ENCODE measurements at places on chromosomes 5 and 9.

- DNase-seq: no peak
Measured at GRCh38 chr5:129001841-129002526, 36.7 kb downstream of the SLC27A6 start.

DNA sequence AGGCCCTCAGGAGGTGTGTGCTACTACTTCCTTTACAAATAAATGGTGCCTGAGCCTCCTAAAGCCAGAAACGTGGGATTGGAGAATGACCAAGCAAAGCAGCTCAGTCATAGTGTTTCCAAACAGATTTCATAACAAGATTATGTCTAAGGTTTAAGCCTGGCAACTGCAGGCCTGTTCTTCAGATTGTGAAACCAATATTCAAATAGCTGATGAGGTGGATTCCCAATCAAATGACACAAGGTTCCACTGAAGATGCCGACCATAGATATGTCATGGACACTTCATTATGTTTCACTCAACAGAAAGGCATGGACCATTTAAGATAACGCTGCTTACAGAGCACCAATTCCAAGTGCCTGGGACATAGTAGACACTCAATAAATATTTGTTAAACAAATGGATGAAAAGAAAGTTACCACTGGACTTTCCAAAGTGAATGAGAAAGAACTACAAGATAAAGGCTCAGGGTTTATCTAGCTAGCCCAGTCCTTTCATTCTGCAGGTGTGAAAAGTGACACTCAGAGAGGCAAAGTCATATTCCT lies 189.5 kb downstream of the ACTL7B start:
- no peak for DNase-seq

DNA sequence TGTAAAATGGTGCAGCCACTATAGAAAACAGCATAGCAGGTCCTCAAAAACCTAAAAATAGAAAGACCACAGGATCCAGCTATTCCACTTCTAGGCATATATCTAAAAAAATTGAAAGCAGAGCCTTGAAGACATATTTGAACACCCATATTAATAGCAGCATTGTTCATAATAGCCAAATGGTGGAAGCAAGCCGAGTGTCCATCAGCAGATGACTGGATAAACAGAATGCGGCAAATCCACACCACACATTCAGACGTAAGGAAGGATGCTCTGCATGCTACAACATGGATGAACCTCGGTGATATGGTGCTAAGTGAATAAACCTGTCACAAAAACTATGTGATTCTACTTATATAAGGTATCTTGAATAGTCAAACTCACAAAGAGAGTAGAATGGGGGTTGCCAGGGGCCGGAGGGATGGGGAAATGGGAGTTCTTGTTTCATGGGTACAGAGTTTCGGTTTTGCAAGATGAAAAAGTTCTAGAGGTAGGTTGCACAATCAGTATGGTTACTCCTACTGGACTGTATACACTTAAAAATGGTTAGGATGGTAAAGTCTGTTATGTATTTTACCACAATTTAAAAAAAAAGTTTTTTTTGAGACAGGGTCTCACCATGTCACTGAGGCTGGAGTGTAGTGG lies 17.1 kb upstream of the HSD17B3 start:
- no peak for DNase-seq

GRCh38 chr5:98144710-98145109 lies 628.8 kb upstream of the RGMB start:
- DNase-seq: no peak

DNA sequence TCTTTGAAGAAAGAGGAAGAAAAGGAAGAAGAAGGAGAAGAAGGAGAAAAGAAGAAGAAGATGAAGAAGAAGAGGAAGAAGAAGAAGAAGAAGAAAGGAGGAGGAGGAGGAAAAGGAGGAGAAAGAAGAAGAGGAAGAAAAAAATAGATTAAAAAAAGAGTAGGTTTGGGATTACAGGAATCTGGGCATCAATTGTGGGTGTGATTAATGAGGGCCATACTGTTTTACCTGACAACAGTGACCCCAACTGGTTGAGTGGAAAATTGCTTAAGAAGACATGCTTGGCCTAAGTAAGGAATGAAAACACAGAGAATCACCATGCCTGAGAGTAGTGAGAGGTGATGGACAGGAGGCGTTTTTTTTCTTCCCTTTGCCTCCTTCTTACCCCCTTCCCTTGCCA lies 114.6 kb downstream of the FAM170A start:
- no peak for DNase-seq

- DNase-seq: no peak
Measured at GRCh38 chr9:2229109-2229721, 214.1 kb downstream of the SMARCA2 start.

DNA sequence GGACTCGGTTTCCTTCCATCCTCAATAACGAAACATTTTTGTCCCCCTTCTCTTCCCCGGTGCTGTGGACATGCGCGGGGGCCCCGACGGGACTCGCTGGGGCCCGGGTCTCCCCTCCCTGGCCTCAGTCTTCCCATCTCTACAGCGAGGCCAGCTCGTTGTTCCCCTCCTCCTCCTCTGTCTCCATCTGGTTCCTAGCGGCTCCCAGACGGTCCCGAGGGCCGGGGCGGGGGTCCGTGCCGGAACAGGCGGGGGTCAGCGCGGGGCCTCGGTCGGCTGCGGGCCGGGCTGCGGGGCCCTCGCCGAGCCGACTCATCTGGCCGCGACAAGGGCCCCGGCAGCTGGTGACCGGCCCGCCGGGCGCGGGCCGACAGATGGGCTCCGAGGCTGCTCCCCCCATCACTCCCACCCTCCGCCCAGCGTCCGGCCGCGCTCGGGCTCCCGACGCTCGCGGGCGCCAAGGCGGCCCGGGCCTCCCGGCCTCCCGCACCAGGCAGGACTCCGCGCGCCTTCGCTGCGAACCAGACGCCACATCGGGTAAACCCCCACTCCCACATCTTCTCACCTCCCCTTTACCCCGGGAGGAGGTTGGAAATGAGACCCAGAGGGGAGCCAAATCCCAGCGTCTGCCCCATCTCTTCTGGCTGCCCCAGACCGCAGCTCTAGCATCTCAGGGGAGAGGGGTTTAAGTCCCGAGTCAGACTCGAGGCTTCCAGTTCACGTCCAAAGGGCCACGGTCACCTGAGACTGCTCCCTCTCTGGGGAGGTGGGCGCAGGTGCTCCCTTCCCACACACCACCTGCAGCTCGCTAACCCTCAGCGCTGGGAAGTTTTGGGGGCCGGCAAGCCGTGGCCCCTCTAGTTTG lies 8.1 kb downstream of the BARHL1 start:
- DNase-seq: no peak

- DNase-seq: no peak
Measured at GRCh38 chr5:133358271-133358670, 254.1 kb downstream of the FSTL4 start.

DNA sequence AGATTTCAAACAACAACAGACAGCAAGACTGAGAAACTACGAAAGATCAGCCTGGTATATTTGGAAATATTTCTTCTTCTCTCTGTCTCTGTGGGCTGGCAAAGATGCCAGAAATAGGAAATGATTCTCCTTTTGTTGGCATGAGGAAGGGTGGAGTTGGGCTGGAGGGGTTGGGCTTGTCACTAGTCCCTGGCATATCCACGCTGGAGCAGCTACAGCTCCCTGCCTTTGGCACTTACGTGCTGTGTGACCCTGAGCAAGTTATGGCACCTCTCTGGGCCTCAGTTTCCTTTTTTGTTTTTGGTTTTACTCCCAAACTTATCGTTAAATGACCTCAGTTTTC lies 354 bp upstream of the KCNMB1 start:
- DNase-seq: no peak

DNA sequence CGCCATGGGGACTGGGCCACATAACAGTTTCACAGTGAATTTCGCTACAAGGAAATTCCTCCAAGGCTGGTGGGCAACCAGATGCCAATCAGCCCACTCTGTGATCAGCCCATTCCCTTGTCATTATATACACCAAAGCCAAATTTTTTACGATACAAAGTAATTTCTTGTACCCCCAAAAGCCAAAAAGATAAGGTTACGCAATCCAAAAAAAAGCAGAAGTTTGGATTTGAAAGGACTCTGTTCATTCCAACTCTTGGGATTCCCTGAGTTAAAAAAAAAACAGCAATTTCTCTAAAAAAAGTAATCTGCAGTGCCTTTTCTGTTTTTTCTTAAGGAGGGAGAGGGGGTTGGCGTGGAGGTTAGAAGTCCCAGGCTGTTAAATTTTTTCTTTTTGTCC lies 166.8 kb downstream of the CDH10 start:
- DNase-seq: no peak

DNA sequence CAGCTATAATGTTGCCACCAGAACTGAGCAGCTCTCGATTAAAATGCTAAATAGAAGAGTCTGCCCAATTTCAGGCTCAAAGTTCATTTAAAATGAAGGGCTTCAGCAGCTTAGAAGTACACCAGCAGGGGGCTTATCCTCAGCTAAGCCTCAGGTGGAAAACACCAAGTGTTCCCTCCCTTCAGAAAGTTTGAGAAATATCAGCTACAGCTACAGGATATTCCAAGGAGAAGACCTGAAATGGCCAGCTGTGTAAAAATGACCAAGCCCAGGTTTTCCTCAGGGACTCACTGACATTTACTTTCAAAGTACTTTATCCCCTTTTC lies 395.4 kb downstream of the DTWD2 start:
- no peak for DNase-seq

DNA sequence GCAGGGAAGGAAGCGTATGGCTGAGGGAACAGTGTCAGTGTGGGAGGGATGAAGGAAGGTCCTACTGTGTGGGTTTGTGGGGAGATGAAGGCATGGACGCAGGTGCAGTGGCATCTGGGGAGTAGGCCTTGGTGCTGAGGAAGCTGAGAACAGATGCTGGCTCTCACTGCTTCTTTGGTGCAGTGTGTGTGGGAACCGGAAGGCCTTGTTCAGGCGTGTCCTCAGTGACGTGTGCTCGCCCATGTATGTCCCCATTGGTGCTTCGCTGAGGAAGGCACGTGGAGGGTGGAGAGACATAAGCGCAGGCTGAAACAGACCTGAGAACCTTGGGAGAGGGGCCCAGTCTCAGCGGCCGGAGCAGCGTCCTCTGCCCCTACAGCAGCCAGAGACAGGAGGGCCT lies 18.7 kb downstream of the ADAMTS13 start:
- no peak for DNase-seq

DNA sequence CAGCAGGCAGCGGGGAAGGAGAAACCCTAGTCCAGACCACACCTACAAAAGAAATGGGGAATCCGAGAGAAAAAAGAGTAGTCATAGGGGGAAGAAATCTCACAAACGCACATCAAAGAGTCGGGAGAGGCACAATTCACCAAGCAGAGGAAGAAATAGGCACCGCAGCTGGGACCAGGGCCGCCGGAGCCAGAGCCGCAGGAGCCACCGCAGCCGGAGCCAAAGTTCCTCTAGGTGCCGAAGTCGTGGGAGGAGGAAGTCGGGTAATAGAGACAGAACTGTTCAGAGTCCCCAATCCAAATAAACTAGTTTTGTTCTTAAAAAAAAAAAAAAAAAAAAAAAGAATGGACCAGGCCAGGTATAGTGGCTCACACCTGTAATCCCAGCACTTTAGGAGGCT lies 29.3 kb downstream of the REEP5 start:
- no peak for DNase-seq

GRCh38 chr9:91191411-91192380 lies 170.0 kb downstream of the AUH start:
- DNase-seq: no peak

- no peak for DNase-seq
Measured at GRCh38 chr9:6126377-6126776, 89.2 kb upstream of the IL33 start.

GRCh38 chr5:180294411-180294810 lies 2.5 kb upstream of the MAPK9 start:
- DNase-seq: no peak

DNA sequence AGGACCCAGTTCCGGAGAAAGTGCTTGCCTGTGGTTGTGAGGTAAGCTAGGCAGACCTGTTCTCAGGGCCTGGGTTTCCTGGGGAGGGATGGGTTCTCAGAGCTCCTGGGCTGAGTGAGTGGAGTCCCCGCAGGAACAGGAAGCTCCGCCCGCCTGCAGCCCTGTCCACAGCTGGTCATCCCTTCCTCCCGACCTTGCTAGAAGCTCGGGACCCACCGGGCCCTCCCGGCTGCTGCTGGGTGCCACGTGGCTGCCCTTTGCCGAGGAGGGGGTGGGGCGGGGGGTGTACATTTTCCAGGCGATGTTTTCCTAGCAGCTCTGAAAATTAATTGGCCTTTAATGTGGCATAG lies 198.1 kb downstream of the C9orf50 start:
- DNase-seq: no peak

DNA sequence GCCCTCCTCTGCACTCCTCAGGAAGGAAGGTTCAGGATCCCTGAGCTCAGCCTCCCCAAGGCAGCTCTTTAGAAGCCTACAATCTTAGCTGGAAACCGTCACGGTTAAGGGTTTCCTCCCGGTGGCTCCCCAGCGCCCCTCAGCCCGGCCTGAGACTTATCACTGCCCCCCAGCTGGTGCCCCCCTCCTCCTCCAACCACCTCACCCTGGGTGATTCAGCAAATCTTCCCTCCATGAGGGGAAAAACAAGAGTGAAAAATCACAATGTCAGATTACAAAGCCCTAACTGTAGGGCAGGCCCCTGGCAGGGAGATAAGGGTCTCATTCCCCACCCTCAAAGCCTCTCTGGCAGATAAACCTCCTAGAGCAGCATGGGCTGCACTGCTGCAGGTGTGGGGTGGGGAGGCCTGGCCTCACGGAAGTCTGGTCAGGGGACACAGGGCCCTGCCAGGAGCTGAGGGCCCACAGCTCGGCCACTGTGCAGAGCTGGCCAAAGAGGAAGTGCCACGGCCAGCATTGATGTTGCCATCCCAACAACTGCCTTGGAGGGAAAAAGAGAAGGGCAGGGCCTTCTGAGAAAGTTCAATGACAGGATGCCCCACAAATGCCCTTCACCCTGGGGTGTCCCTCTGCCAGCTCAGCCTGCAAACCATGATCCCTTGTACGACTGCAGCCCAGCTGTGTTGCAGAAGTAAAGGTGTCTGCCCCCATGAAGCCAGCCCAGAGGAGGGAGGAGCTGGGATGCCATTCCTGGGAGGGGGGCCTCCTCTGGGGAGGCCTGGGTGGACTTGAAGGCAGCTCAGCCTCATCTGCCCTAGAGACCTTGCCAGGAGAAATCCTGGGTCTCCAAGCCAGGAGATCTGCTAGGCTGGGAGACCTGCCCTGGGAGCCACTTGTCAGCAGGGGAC lies 25.9 kb downstream of the GFI1B start:
- no peak for DNase-seq

DNA sequence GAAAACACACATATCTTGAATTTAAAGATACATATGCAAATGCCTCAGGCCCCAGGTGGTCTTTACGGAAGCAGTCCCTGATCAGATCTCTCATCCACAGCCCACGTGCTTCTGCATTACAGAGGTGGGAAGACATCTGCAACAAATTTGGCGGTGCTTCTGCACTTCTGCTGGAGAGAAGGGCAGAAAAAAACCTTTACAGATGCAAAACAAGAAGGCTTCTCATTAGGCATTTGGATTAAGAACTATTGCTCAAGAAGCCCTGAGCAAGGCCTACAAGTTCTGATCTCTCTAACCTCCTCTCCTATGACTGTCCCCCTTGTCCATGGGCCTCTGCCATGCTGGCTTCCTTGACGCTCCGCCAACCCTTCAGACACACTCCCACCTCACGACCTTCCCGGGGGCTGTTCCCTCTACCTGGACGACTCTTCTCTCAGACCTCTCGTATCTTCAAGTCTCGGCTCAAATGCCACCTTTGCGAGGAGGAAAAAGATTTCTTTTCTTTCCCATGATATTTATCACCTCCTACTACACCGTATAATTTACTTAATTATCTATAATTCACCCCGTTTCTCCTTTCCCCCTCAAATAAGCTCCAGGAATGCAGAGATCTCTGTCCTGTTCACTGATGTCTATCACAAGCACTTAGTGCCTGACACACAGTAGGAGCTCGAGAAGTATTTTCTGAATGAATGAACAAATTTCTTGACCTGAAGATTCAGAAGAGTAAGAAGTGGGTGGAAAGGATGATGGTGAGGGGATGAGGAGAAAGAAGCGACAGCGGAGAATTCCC lies 1.1 kb downstream of the MTMR12 start:
- DNase-seq: no peak

GRCh38 chr5:150588596-150588890 lies 51.9 kb upstream of the SYNPO start:
- DNase-seq: no peak

Measured in amniotic stem cell (primary cell).